ENCODE measurements at places on chromosomes 3 and 15.

DNA sequence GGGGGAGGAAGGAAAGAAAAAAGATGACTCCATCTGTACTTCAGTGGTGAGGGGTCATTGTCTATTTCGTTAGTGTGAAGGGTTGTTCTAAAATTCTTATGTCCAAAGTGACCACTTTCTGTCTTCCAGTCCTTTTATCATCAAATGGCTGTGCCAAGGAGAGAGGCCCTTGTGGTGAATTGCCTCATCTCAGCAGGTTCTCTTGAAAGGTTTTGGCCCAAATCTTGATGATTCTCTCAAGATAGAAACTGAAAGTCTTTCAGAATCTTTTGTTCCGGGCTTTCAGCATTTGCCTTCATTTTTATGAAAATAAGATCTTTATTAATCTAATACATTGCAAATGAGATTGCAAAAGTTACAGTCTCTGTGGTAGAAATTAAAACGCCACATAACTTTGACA, 575.8 kb downstream of the RSL24D1 start:
- DNase-seq = no peak

DNA sequence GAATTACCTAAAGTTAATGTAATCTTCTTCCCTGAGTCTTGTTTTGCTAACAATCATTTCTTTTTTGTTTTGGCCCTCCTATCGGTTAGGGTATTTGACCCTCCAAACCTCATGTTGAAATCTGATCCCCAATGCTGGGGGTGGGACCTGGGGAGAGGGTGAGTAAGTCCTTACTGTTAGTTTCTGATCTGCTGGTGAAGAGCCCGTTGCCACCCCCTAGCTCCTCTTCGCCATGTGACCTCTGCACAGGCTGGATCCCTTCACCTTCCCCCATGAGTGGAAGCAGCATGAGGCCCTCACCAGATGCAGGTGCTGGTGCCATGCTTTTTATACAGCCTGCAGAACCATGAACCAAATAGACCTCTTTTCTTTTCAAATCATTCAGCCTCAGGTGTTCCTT, 62.8 kb upstream of the ADCY5 start:
- DNase-seq = no peak

GRCh38 chr3:66487465-66487864, 13.4 kb downstream of the LRIG1 start:
- no peak for DNase-seq

- no peak for DNase-seq
Observed at GRCh38 chr15:83102346-83102745, 5.1 kb upstream of the TM6SF1 start.

GRCh38 chr3:114639171-114639570, 345.3 kb downstream of the TIGIT start:
- no peak for DNase-seq

GRCh38 chr3:17040990-17041377, 156.2 kb downstream of the PLCL2 start:
- no peak for DNase-seq

GRCh38 chr15:63212050-63213004, 22.9 kb downstream of the RAB8B start:
- DNase-seq = no peak

- DNase-seq = no peak
Observed at GRCh38 chr15:42135351-42135750, 21.1 kb downstream of the PLA2G4F start.

DNA sequence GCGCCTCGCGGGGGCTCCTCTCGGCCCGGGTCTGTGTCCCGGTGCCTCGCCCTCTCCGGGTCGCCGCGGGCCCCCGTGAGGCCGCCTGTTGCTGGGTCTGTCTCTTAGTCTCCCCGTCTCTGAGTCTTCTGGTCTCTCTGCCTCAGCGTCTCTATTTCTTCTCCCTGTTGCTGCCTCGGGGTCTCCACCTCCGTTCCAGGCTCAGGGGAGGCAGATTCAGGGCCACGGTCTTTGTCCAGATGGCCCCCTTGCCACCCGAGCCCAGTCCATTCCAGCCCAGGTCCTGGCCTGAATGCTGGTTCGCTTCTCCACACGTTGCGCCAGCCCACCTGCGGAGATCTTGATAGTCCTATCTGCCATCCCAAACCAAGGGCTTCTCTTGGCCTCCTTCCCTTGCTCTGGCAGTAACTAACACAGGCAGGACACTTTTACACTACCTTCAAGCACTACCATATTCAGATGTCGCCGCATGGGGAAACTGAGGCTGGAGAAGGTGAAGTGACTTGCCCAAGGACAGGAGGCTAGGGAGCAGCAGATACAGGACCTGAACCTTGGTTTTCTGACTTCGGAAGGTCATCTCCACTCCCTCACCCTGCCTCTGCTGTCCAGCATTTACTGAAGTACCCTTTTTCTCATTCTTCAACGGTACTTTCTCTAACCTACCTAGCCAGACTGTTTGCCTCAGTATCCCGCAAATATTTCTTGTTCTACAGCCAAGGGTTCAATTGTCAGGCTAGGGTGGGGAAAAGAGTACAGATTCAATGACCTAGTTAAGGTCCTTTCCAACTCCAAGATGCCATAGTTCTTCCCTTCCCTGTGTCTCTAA, 616 bp upstream of the IGDCC4 start:
- DNase-seq = no peak

DNA sequence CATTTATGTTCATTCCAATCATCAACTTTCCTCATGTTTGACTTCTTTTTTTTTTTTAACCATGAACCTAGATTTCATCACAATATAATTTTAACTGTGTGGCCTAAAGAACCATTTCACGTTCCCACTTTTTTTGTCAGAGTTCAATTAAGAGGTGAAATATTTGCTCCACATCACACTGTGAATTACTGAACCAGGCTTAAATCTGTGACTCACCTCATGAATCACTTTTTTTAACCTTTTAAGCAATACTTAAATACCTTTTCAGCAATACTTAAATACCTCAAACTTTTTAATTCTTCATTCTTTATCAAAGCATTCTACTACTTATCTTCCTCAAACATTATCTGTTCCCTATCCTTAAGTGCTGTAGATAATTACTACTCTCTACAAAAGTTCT, 137.6 kb downstream of the SI start:
- no peak for DNase-seq

DNA sequence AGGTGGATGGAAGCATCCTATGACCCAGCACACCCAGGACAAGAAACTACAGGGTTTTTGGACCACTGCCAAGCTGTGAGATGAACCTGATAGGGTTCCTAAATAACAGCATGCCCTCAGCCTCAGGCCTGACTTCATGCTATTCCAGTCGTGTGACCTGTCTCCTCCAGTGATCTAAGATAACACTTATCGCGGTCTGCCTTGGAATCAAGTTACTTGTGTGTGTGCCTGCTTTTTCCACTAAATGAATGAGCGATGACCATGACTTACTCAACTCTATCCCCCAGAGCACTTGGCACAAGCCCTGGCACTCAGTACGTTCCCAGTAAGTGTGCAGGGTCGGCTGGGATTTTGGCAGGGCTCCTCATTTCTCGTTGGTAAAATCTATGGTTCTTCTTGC, 172.7 kb upstream of the TP63 start:
- DNase-seq = no peak

GRCh38 chr3:10459954-10460754, 45.2 kb downstream of the ATP2B2 start:
- peak; percentile 98 for DNase-seq

GRCh38 chr3:69428657-69429255, 42.9 kb upstream of the FRMD4B start:
- DNase-seq = no peak

DNA sequence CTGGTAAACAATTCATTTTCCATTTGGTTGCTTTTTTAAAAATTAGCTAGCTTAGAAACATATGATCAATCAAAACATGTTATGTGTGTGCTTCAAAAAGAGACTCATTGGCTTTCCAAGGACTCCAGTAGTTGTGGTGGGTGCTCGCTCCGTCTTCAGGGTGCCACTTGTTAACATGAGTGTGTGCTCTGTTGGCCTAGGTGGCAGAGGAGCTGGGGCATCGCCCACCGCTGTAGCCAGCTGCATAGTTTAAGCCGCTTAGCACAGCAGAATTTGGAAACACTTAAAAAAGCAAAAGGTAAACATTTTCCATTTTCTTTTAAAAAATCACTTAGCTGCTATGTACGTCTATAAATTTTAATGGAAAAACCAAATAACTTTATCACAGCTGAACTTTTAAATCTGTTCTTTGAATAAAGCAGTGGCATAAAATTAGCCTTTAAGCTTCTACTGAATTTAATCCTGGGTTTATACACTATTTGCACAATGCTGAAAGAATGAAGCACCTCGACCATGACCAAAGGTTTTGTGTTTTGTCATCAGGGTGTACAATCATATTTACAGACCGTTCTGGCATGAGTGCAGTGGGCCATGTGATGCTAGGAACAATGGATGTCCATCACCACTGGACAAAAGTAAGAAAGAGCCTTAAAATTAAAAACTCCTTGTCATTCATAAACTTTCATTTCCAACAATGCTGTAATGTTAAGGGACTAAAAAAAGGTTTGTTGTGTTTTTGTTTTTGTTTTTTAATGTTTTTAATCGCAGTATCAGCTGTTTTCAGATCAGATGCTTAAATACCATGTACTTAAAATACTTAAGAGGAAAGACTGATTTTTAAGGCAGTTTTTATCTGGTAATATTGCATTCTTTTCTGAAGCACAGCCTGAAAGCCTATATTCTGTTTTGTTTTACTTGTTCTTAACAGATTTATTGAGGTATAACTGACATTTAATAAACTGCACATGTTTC, 57.9 kb downstream of the TCAIM start:
- no peak for DNase-seq

- DNase-seq = no peak
Observed at GRCh38 chr3:182487611-182488010, 305.7 kb upstream of the ATP11B start.

DNA sequence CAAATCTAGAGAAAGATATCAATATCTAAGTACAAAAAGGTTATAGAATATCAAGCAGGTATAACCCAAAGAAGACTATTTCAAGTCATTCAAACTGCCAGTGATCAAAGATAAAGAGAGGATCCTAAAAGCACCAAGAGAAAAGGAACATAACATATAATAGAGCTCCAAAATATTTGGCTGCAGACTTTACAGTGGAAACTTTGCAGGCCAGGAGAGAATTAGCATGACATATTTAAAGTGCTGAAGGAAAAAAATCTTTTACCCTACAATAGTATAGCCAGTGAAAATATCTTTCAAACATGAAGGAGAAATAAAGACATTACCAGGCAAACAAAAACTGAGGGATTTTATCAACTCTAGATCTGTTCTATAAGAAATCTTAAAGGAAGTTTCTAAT, 254.3 kb upstream of the ARHGEF26 start:
- no peak for DNase-seq

GRCh38 chr3:117356091-117356705, 646.6 kb downstream of the TUSC7 start:
- no peak for DNase-seq

- DNase-seq = no peak
Observed at GRCh38 chr3:196965804-196966173, 2.8 kb downstream of the PIGZ start.

- DNase-seq = peak; percentile 59
Observed at GRCh38 chr15:98177966-98178592, 217.6 kb downstream of the ARRDC4 start.

DNA sequence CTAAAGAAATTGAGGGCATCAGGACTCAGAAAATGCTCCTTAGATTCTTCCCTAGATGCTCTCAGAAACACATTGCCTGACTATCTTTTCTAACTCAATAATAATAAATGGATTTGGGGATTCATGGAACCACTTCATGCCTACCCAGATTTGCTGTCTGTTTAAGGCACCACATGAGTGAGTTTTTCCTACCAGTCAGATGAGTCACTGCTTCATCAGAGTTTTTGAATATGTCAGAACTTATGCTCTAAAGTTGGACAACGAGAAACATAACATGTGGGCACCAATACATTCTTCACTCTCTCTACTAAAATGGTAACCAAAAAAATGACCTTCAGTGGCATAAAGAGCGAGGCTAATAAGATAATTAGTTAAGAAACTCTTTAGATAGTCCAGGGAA, 1135.1 kb downstream of the TUSC7 start:
- no peak for DNase-seq

- DNase-seq = no peak
Observed at GRCh38 chr3:42489116-42489936, 13.1 kb upstream of the VIPR1 start.

- no peak for DNase-seq
Observed at GRCh38 chr3:123813876-123814275, 70.3 kb downstream of the MYLK start.

DNA sequence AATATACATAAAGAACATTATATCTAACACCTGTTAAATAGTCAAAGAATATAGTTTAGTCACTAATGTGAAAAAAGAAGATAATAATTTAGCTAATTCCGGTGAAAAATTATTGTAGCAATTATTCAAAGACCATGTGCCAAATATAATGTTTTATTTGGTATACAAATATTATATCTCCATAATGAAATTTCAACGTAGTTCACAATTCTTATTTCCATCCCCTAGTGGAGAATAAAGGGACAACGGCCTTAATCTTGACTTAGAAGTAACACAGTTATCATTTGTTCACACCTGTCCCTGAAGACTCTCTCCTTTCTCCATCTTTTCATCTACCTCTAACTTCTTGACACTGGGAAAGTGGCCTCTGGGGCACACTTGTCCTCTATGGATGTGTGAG, 213.4 kb downstream of the ERC2 start:
- no peak for DNase-seq

GRCh38 chr15:60649845-60650548, 171.1 kb upstream of the ICE2 start:
- DNase-seq = no peak
